ENCODE measurements at places on chromosomes 3 and 15.

DNA sequence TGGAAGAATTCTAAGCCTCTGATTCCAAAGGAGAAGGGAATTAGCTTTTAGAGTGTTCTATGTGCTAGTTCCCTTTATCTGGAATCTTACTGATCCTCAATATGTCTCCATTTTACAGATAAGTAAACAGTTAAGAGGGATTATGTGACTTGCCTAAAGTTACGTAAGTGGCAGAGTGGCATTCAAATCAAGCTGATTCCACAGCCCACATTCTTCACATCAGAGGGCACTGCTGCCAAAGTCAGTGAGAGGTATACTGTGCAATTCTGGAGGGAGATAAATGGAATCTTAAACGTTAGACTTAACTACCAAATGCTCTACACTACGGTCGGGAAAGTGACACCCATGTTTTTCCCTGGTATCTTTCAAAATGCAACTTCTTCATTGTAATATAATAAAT is 11.0 kb upstream of the MELTF start:
- no peak for DNase-seq

DNA sequence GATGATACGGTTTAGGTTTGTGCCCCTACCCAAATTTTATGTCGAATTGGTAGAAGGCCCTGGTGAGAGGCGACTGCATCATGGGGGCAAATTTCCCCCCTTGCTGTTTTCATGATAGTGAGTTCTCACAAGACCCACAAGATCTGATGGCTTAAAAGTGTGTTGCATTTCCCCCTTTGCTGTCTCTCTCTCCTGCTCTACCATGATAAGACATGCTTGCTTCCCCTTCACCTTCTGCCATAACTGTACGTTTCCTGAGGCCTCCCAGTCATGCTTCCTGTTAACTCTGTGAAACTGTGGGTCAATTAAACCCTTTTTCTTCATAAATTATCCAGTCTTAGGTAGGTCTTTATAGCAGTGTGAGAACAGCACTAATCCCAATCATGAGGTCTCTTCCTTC is 381.2 kb downstream of the RSL24D1 start:
- no peak for DNase-seq

GRCh38 chr3:42061713-42062380 is 29.3 kb upstream of the TRAK1 start:
- DNase-seq: no peak

- no peak for DNase-seq
Measured at GRCh38 chr3:21654662-21655061, 96.3 kb downstream of the ZNF385D start.

DNA sequence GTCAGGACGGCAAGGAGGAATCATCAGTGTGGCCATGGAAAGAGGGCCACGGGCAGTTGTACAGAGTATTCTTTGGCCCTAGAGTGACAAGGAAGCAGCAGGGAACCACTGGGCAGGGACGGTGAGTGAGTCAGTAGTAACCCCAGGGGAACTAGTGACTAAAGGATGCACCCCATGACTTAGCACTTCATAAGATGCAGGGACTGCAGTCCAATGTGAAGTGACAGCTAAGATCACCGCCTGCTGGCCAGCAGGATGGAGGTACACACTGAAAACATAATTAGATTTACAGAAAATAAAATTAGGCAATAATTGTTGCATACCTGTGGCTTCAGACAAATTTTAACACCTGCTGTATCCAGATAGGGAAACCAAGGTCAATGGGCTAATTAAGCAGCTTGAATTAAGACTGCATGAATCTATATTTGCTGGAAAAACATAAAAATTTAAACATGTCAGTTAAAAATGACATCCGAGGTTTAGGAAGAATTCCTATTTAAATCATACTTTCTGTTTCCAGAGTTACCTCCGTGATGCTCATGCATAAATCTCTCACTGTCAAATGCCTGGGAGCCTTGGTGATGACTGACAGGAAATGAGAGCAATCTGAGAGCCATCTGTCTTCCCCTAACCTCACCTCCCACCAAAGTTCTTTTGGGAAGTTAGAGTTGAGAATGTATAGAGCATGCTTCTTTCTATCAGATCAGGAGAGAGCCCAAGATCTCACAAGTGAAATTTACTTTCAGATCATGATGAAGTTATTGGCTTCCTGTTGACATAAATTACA is 56.5 kb downstream of the DCLK3 start:
- no peak for DNase-seq

DNA sequence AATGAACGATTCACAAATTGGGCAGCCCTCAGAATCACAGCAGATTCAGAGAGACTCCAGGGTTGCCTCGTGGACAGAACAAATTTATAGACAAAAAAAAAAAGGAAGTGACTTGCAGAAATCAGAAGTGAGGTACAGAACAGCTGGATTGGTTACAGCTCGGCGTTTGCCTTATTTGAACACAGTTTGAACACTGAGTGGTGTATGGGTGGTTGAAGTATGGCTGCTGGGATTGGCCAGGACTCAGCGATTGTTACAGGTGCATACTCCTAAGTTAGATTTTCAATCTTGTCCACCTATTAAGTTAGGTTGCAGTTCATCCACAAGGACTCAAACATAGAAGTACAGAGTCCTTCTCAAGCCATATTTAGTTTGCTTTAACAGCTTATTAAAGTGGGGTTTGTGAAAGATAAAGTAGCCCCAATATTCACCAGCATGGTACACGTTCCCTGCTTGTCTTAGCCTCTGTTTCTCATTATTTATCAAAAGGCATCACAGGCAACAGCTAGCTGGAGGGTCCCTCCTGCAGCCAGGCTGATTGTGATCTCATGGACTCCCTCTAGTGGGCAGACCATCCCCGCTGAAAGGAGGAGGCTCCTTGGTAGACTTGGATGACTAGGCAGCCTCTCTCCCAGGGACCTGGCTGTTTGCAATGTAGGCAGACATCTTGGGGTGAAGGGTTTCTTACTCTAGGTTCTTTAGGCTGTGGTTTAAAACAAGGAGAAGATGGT is 17.6 kb upstream of the ALDH1L1 start:
- DNase-seq: no peak

DNA sequence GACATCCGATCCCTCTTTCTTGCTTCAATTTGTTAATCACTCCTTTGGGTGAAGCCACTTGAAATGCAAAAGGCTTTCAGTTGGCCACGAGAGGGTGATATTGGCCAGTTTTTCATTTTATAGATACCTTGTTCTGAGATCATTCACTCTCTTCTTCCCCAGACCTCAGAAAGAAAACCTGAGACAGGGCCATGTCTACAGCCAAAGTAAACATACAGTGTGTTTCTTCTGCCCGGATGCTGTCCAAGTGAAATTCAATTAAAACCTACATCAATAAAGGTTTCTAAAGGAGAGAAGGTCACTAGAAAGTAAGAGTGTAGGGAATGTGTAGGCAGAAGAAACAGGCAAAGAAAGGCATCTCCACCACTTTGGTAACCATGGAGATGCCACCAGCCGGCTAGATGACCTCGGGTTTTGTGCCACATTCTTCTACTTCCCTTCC is 39.5 kb upstream of the FMN1 start:
- DNase-seq: no peak

- no peak for DNase-seq
Measured at GRCh38 chr15:73683777-73684580, at the start of gene CD276. Gene CD276, plus strand, starts transcription at chr15:73684383. Its CDS starts 15,257 bp downstream, at chr15:73699640.

DNA sequence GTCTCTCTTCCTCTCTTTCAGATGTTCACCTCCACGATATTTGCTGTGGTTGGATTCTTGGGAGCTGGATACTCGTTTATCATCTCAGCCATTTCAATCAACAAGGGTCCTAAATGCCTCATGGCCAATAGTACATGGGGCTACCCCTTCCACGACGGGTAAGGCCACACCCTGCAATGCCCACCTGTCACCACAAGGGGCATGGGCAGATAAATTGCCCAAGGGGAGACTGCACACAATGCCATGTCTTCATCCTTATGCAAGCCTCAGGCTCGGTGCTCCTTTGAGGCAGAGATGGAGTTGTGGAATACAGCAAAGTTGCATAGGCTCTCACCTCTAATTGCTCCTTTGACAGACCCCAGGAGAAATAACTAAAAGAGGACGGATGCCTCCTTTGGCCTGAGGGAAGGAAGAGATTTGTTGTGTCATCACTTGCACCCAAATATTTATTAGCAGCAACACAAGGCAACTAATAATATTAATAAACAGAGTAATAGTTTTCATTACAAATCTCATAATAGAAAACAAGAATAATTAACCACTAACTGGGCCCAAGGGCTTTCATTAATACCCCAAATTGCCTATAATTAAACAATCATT is 13.2 kb downstream of the TM4SF4 start:
- DNase-seq: no peak

GRCh38 chr3:185825639-185826481 is 1.0 kb upstream of the IGF2BP2 start:
- DNase-seq: no peak

DNA sequence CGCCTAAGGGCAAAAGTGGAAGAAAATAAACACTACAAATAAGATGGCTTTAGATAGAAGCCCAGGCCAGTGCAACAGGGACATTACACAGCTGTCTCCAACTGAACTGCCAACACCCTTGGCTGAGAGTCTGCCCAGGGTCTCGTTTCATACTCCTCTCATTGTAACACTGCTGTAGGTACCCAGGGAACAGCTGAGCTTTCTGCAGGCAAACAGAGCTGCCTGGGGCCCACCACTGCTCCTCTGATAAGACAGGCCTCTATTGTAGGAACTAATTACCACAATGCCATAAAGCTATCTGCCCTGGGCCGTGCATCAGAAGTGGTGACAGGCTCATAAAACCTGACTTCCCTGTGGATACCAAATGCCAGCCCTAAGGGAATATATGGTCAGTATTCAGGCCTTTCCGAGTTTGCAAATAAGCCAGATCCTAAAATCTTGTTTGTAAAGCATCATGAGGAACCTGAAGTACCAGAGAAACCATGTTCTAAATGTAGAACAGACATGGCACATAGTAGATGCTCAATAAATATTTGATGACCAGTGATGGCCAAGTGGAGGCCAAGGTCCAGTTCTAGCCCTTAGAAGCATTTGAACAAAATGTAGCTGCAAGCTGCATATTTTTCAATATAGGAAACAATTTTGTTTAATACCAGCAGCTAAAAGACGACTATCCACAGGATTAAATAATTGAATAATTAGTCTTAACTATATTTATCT is 84.3 kb upstream of the NEO1 start:
- no peak for DNase-seq

GRCh38 chr3:117736846-117737245 is 1027.3 kb downstream of the TUSC7 start:
- DNase-seq: no peak

DNA sequence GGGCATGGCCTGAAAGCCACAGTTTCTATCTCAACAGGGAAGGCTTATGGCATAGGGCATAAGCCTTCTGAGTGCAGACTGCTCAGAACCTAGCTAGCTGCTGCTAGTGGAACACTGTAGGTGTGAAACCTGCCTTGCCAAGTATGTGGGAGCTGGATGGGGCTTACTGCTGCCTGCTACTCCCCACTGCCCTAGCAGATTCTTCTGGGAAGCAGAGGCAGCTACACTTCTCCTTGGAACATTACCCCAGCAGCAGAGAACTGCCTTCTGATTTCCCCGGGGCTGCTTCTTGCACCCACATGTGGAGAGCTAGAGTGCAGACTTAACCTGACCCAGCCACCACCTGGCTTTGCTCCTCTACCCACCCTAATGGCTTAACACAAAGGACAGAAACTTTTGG is 215.7 kb downstream of the POLQ start:
- no peak for DNase-seq

- DNase-seq: no peak
Measured at GRCh38 chr15:26421065-26421464, 351.8 kb downstream of the GABRB3 start.

GRCh38 chr15:31228980-31229826 is 97.4 kb upstream of the KLF13 start:
- no peak for DNase-seq

GRCh38 chr3:69838217-69838616 is 99.0 kb downstream of the MITF start:
- DNase-seq: no peak

GRCh38 chr3:12560505-12561190 is 3.8 kb downstream of the MKRN2 start:
- DNase-seq: no peak

GRCh38 chr3:29587340-29587739 is 306.5 kb downstream of the RBMS3 start:
- no peak for DNase-seq

DNA sequence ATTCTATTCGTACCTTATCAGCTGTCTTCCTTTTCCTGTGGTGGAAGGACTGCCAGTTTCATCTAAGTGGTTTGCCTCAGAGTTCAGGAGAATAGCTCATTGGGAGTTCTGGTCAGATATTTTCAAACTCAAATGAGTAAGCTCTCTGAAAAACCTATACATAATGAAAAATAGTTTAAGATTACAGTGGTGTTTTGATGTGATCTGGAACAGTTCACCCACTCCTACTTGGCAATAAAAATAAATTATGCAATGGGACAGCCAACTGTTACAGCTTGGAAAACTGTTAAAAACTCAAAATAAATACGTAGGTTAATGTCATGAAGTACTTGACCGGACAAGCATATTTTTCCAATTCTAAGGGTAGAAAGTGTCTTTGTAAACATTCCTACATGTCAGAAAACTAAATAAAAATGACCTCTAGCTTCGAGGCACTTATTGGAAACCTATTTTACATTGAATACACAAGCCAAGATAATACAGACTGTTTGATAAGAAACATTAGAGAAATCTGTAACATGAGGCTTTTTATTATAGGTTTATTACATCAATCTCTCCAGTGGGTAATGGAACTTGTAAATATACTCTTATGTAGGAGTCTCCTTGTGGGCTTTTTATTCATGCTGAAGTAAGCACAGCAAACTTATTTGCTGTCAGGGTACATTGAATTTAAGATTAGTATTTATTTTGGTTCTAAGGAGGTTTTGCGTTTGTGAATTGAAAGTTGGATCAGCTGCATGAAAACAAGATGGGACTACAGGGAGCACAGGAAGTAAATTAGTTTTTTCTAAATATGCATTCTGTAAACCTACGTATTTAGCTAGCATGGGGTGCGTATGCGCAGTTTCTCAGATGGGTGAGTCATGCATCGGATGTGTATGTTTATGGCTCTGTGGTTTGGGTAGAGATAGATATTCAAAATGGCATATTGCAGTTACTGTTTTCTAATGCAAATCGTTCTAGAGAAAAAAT is 453.1 kb downstream of the IL5RA start:
- DNase-seq: no peak

GRCh38 chr15:64460724-64461720 is 644 bp downstream of the ZNF609 start:
- peak; percentile 61 for DNase-seq
